ENCODE measurements at places on chromosomes 7 and 10.

GRCh38 chr7:1800902-1801301 is 130.8 kb downstream of the ELFN1 start:
- DNase-seq: no peak

DNA sequence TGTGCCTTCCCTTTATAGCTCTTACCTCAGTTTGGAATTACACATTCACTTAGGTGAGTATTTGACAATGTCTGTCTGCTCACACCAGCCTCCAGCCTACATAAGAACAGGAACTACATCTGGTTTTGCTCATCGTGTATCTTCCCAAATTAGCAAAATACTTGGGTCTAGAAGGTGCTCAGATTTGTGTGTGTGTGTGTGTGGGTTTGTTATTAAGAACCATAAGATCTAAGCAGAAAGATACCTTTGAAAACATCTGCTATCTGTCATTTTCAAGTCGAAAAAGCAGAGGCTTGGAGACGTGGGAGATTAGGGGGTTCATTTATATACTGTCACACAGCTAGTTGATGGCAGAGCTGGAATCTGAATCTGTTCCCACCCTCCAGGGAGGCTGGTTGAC is 14.8 kb upstream of the LAMB4 start:
- DNase-seq: no peak

DNA sequence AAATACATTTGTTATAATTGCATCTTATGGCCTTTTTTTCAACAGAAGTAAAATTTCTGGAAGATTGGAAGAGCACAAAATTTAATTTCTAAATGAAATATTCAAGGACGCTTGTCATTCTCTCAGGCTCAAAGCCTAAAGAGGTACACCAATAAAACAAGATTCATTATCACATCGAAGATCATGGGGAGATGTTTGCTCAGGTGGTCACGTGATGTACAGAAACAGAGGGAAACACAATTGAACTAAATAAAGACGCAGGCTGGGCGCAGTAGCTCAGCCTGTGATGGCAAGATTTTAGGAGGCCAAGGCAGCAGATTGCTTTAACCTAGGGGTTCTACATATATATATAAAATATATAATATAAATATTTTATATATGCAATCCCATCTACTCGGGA is 37.3 kb upstream of the TMEM254 start:
- no peak for DNase-seq

- no peak for DNase-seq
Observed at GRCh38 chr10:16852624-16853023, 35.4 kb upstream of the RSU1 start.

DNA sequence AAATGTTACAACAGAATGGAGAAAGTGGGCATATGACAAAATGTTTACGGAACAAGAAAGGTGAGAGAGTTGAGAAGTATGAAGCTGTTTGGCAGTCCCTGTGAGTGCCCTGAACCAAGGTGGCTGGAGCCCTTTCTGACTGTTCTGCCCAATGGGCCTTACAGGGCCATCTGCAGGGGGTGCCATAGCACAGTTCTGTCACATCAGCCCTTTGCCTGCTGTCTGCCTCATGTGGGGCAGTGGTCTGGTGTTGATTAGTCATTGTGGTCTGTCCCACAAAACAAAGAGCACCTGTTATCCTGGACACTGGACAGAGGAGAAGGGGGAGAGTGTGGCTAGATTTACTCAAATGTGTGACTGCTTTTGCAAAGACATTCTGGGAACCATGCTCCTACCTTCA is 51.5 kb upstream of the OSBPL3 start:
- no peak for DNase-seq

- no peak for DNase-seq
Observed at GRCh38 chr7:149254181-149254858, 7.7 kb upstream of the ZNF783 start.

DNA sequence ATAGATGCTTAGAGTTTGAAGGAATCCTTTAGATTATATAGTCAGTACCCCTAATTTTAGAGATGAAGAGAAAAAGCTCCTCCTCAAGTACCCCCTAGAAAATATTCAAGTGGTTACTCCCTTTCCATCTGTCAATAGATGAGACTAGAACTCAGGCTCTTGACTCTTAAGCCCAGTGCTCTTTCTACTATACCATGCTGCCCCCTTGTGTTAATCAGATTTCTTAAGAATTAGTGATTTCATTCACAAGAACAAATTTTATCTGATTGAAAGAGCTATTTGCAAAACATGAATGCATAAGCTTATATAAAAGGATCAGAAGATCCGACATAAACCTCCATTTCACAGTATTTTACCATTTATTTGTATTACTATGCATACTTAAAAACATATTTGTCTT is 179.3 kb downstream of the TFEC start:
- peak; percentile 54 for DNase-seq

- no peak for DNase-seq
Observed at GRCh38 chr10:50807851-50808776, 68.4 kb downstream of the ASAH2B start.

DNA sequence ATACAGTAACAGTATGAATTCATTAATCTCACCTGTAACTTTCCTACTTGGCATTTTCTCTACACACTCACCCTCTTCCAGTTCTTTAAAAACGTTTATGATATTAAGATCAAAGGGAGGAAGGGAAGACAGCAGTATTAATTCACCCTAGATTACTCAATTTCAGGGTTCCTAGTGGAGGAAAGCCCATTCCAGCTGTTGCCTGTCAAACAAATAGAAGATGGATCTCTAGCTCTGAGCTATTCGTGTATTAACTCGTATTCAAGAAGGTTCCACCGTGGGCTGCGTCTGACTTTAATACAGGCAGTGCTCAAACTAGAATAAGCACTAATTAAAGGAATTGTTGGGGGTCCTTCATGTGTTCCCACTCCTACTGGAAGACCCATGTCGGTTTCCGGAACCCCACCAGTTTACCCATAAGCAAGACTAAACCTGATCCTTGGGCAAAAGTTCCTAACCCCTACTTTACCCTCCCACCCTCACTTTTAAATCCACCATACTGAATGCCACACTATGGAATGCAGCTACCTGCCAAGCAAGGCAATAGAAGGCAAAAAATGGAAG is 2.1 kb downstream of the NANOS1 start:
- no peak for DNase-seq

DNA sequence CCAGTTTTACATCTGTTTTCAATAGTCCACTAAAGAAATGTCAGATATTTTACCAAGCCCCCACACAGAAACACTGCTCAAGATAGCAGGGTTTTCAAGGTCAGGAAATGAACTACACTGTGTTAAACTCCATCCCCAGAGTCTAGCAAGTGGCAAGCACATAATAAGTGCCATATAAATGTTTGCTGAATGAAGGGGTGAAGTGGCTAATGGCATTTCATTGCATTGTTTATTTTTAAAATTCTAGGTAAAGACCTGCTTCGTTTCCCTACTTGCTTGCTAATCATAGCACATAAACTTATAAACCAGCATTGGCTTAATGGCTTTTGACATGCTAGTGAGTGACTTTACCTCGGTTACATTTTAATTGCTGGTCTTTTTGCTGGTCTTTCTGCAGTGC is 322.6 kb downstream of the GRID1 start:
- no peak for DNase-seq

- no peak for DNase-seq
Observed at GRCh38 chr10:84310470-84310869, 17.9 kb upstream of the CCSER2 start.

- no peak for DNase-seq
Observed at GRCh38 chr7:69070476-69070875, 527.8 kb upstream of the AUTS2 start.

- no peak for DNase-seq
Observed at GRCh38 chr7:6277476-6277875, 5.1 kb upstream of the CYTH3 start.

DNA sequence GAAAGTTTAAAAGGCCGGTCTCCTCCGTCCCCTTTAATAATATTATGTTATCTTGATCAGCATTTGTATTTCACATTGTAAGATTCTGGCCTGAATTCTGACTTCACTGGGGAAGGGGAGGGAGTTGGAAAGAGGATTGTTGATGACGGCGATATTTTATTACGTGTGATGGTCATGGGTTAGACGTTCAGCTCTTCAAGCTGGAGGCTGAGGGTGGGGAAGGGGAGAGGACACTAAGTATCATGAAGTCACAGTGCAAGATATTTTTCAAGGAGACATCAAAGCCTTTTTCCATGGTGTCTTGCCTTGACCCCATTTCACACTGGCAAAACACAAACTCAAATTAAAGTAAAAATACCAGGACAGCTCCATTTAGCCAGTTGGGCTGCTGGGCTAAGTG is 126.7 kb downstream of the WDR11 start:
- DNase-seq: no peak

GRCh38 chr10:51188008-51188407 is 113.7 kb downstream of the PRKG1 start:
- no peak for DNase-seq

GRCh38 chr10:89979726-89980125 is 278.3 kb downstream of the KIF20B start:
- no peak for DNase-seq

GRCh38 chr10:9621216-9621615 is 1396.5 kb upstream of the CELF2 start:
- DNase-seq: no peak

GRCh38 chr10:24349379-24350001 is 140.6 kb downstream of the KIAA1217 start:
- no peak for DNase-seq

DNA sequence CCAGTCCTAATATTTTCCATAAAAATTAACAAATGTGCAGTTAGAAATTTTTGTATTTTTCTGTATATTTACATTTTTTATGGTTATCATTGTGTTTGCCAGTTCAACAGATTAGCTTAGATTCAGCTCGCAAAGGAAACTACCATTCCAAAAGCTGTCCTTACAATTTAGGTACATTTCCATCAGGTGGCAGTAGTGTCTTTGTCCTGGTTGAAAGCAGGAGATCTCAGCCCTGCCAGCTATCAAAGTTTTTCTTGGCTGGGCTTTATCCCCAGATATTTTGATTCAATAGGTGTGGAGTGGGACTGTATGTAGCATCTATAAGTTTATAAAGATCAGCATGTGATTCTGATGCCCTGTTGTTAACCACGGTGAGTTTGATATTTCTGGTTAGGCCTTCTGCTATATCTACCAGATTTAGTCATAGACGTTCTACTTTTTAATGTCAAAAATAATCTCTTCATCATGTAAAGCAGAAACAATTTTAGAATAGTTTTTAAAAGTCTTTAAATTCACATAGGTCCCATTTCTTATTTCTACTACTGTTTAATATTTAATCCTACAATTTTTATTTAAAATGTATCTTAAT is 15.5 kb upstream of the ICA1 start:
- DNase-seq: no peak

- DNase-seq: no peak
Observed at GRCh38 chr7:140661124-140661523, 11.6 kb upstream of the ADCK2 start.

DNA sequence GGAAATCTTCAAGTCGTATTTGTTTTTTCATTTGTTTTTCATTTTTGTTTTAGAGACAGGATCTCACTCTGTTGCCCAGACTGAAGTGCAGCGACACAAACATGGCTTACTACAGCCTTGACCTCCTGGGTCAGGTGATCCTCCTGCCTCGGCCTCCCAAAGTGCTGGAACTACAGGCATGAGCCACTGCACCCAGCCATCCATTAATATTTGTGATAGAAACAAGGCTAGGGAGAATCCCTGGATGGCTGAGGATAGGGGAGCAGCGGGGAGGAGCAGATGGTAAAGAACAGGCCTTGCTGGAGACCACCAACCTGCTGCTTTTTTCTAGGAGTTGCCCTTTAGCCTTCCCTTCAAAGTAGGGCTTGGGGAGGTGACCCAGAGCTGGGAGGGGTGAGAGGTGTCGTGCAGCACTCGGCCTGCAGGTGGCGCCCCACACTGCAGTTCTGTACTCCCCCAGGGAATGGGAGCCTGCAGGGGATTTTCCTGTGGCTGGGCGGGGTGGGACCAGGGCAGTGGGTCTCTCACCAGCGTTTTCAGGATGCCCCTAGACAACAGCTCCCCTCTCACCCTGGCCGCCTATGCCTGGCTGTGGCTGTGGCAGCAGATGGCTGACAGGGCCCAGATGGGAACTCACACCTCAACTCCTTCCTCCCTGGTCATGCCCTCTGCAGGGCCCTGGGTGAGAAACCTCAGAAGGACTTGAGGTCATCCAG is 12.6 kb upstream of the CDH23 start:
- peak; percentile 5 for DNase-seq

GRCh38 chr10:78299851-78300468 is 266.3 kb downstream of the RPS24 start:
- DNase-seq: no peak

GRCh38 chr10:86346799-86347665 is 19.6 kb downstream of the GRID1 start:
- DNase-seq: no peak

DNA sequence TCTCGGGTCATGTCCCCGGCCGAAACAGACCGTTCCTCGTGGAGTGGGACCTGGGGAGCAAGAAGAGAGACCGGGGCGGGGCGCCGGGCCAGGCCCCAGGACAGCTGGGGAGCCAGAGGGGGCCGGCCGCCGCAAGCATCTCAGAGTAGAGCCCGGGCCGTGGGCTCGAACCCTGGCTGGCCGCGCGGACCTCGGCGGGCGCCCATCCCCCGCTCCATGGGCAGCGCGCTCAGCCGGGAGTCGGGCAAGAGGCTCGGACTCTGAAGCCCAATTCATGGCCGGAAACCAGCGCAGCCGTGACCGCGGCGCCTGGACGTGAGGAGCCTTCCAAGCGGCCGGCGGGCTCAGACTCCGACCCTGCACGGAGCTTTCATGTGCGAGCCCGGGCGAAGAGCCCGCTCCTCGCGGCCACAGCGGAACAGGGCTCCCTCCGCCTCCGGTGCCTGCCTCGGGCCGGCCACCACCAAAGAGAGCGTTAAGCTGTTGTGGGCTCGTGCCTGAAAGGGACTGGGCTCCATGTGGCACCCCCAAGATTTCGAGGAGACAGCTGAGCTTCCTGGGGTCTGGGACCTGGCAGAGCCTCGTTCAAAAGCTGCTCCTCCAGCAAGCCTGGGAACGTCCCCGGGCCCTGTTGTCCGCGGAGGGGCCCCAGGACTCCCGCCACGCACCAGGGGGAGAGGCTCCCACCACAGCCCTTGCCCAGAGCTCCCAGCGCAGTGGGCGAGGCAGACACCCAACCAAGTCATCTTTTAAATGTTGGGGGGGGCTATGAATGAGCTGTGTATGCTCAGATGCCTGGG is 757 bp upstream of the GRID1 start:
- no peak for DNase-seq

GRCh38 chr7:158495216-158495615 is 92.4 kb downstream of the PTPRN2 start:
- DNase-seq: peak; percentile 73

DNA sequence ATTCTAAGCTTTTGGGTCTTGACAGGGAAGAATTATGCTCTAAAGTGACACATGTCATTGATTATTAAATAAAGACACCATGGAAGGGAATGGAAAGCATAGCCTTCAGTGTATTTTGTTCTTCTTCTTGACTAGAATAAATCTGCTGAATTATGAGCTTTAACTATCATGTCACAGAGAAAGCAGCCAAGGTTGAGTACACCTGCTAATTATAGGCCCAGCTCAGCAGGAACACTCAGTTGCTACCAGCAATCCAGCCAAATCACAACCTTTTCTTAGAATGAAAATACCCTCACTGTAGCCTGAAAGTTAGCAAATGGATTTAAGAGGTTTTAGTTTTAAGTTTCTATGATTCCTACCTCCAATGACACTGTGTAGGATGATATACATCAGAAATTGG is 225.3 kb upstream of the RHOBTB1 start:
- DNase-seq: peak; percentile 65

GRCh38 chr10:113550365-113550764 is 2.5 kb upstream of the HABP2 start:
- DNase-seq: peak; percentile 29

- no peak for DNase-seq
Observed at GRCh38 chr7:156504006-156504405, 136.6 kb upstream of the RNF32 start.
